Neuronal stem cell (in vitro differentiated cells): ENCODE measurements at places on chromosomes 2 and 18.

DNA sequence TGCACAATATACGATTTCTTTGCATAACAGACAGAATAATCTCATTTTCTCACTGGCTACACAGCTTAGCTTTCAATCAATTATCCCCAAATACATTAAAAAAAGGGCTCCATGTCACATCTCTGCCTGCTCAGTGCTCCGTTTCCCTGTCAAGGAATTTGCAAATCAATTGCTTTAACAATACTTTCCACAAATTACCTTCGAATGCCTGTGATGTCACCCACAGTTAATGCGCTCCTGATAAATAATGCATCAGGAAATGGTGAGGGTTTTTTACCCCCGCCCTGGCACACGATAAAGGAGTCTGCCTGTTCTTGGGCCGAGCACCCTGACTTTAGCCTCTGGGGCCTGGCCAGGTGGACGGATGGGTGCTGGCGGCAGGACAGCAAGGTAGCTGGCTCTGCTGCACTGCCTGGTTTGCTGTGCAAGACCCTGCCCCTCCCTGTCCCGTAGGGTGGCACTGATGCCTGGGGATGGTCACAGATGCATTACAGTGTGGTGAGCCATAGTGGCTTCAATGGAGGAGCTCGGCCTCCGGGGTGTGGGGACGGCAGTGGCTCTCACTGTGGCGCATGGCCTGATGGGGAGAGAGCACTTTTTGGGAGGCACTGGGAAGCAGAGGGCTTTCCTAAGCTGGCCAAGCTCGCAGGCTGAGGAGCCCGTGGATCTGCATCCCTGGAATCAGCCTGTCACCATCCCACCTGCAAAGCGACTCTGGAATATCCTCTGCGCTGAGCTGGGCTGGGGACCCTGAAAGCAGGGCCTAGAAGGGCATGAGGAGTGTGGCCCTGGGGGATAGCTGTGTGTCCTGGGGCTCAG is 88.3 kb upstream of the HS6ST1 start:
- peaks cover 9% of the 10 kb centered on the region for H3K4me1 ChIP-seq
- no peak for DNase-seq
- H3K36me3 ChIP-seq, result no peaks in the 10 kb centered on the region

DNA sequence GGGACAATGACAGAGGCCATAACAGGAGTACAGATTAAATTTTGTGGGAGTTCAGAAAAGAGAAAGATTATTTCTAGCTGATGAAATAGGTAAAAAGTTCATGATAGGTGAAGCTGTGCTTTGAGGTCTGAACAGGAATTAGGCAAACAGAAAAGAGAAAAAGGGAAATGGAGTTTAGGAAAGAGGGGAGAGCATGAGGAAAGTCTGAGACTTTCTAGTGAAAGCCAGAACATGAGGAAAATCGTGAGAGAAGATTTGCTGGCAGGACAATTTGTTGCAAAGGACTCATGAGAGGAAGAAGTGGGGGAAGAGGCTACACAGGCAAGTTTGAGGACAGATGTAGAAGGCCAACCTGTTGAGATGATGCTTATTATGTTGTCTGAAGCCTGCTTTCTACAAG is 6.3 kb upstream of the CHN1 start:
- H3K4me3 ChIP-seq, result no peak overlapping the region
- peaks cover 12% of the 10 kb centered on the region for H3K4me1 ChIP-seq
- no peak overlapping the region for H3K27ac ChIP-seq
- no peaks in the 10 kb centered on the region for H3K36me3 ChIP-seq

- no peaks in the 10 kb centered on the region for H3K36me3 ChIP-seq
- peaks cover 6% of the 10 kb centered on the region for H3K4me1 ChIP-seq
- H3K27ac ChIP-seq, result no peak overlapping the region
- no peak for DNase-seq
- no peak overlapping the region for H3K4me3 ChIP-seq
These were observed 39.7 kb upstream of the TGIF1 start for GRCh38 chr18:3410273-3410672.

DNA sequence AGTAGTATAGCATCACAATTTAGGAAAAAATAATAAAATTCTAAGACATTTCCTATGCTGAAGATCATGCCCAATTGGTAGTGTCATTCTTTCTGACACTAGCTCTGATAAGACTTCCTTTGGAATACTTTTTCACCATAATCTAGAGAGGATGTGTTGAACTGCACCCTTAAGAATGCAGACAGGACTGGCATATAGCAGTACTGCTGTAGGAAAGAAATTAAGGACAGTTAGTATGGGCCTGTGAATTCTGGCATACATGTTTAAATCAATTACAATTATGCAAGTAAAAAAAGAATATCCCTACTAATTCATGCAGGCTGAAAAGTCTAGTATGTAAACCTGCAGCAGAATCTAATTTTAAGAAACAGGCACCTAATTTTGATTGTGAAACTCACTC is 15.4 kb downstream of the SF3B1 start:
- peaks cover 100% of the 10 kb centered on the region for H3K36me3 ChIP-seq
- no peak for DNase-seq
- no peak overlapping the region for H3K27ac ChIP-seq
- no peaks in the 10 kb centered on the region for H3K4me1 ChIP-seq
- no peaks in the 10 kb centered on the region for H3K27me3 ChIP-seq

DNA sequence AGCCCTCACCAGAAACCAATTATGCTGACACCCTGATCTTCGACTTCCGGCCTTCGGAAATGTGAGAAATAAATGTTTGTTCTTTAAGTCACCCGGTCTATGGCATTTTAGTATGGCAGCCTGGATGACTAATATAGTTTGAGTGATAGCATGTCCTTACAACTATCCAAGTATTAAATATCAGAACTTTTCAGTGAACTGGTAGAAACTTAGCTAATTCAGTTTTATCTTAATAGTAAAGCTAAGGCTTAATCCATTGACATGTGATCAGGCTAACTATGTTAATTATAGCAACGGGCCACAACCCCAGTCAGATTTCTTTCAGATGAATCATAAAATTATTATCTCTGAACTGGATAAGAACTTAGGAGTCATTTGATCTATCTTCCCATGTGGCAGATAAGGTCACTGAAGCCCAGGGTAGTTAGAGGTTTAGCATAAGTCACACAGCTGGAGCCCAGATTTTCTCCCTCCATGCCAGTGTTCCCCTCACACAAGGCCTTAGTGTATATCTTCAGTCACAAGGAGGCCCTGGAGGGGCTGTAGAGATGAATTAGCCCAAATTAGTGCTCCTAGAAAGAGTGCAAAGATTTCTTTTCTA is 40.7 kb upstream of the UPP2 start:
- no peak for DNase-seq
- H3K4me1 ChIP-seq, result no peaks in the 10 kb centered on the region
- H3K4me3 ChIP-seq, result no peak overlapping the region
- H3K36me3 ChIP-seq, result no peaks in the 10 kb centered on the region

DNA sequence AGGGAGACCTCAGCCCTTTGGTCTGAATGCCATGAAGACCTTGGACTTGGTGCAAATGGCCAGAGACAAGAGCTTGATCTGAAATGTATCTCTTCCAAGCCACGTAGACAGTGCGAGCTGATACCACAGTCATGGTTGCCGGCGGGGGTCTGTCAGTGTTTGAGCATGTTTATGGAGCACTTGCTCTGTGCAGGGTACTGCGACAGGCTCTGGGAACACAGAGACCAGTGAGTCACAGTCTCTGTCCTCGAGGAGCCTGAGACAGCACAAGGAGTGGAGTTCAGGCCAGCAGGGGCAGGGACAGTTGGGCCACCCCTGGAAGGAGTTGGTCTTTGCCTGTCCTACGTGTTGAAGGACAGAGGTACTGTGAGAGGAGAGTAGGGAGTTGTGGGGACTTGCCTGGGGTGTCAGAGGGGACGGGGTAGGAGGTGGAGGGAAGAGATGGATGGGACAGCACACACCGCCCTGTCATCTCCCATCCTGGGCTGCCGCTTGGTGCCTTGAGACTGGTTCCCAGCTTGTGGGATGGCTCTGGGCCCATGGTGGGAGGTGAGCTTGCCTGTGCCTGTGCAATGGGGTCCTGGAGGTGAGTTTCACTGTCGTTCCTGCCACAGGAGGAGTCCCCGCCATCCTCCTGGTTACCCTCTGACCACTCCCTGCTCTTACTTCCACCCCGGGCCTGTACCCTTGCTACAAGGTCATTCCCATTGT is 39.5 kb downstream of the ATP6V1C2 start:
- DNase-seq, result no peak
- H3K27me3 ChIP-seq, result peaks cover 8% of the 10 kb centered on the region
- no peaks in the 10 kb centered on the region for H3K36me3 ChIP-seq
- peaks cover 11% of the 10 kb centered on the region for H3K4me1 ChIP-seq
- H3K27ac ChIP-seq, result no peak overlapping the region

DNA sequence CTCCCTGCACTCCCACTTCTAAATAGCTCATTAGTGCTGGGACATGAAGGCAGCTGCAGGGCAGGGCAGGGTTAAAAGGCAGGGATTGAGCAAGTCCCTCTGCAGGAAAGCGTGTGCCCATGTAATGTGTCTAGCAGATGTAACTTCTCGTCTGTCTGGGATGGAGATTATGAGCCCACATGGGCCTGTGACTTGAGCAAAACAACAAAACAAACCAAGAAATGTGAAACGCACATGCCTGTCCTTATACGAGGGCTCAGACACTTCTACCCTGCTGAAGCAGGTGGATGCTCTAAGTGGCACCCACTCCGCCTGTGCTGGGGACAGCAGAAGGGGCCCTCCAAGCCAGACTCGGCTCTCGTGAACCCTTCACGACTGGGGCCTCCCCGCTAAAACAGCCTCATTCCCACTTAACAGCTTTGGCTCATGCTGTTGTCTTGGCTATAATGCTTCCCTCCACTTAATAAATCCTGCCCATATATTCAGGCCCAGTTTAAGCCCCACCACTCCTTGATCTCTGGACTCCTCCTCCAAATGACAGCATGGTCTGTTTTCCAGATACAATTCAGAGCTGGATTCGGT is 40.9 kb downstream of the TMEM247 start:
- DNase-seq, result no peak
- no peak overlapping the region for H3K4me3 ChIP-seq
- H3K36me3 ChIP-seq, result no peaks in the 10 kb centered on the region
- no peak overlapping the region for H3K27ac ChIP-seq
- H3K4me1 ChIP-seq, result no peaks in the 10 kb centered on the region

DNA sequence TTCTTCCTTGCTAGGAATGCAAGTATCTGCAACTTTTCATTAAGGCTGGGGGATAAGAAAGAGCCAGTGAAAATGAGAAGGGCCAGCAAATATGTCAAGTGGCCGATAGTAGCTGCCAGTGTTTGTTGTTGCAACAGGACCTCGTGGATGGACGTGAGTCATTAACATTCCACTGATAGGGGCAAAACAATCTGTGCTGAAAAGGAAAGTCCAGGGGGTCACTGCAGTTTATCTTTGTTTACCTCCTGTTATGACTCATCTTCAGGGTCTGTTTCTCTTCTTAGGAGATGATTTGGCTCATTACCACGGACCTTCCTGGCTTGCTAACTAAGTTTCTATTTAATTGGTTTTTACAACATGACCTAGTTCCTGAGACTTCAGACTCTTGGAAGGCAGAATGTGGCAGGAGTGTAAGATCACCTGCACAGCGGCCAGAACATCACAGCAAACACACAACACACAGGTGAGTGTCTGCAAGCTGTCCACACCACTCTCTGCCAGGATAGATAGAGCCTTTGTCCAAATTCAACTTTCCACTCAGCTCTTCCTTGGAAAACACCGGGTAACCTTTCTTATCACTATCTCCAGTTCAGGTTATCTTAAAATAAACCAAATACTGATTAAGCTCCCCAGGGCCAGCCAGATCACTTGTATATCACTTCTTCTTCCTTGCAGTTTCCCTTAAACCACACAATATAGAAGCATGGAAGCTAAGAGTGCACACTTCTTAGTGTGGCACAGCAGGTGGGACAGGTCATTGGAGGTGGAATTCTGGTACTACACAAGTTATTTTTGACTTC is 157.5 kb upstream of the LMAN1 start:
- no peaks in the 10 kb centered on the region for H3K36me3 ChIP-seq
- DNase-seq, result peak; percentile 27
- H3K4me3 ChIP-seq, result no peak overlapping the region

DNA sequence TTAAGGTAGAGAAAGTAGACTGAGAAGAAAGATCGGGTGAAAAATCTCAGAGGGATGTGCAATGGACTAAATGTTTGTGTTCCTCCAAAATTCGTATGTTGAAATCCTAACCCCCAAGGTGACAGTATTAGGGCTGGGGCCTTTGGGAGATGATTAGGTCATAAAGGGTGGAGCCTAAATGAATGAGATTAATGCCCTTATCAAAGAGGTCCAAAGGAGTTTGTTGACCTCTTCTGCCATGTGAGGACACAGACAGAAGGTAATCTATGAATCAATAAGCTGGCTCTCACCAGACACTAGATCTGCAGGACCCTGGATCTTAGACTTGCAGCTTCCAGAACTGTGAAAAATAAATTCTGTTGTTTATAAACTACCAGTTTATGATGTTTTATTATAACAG is 2.7 kb upstream of the NMI start:
- no peak overlapping the region for H3K27ac ChIP-seq
- H3K4me1 ChIP-seq, result no peaks in the 10 kb centered on the region
- no peak for DNase-seq
- H3K36me3 ChIP-seq, result no peaks in the 10 kb centered on the region
- H3K4me3 ChIP-seq, result no peak overlapping the region

GRCh38 chr2:16209799-16210198 is 269.4 kb downstream of the MYCN start:
- no peaks in the 10 kb centered on the region for H3K27me3 ChIP-seq
- H3K27ac ChIP-seq, result no peak overlapping the region
- peaks cover 11% of the 10 kb centered on the region for H3K4me1 ChIP-seq
- DNase-seq, result no peak

DNA sequence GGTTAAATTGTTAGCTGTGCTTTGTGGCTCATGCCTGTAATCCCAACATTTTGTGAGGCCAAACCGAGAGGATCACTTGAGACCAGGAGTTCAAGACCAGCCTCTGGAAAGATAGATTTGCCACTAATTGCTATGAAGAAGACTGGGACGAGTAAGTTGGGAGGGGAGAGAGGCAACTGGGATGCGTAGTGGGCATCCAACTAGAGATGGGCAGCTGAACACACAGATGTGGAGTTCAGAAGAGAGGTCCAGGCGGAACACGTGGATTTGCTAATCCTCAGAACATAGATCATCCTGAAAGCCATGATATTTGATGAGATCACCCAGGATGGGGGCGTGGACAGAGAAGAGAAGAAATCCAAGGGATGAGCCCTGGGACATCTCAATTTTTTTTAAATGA is 48.7 kb downstream of the CYP26B1 start:
- H3K27me3 ChIP-seq, result peaks cover 3% of the 10 kb centered on the region
- H3K4me1 ChIP-seq, result peaks cover 4% of the 10 kb centered on the region
- DNase-seq, result no peak
- H3K27ac ChIP-seq, result no peak overlapping the region
- no peak overlapping the region for H3K4me3 ChIP-seq
